ENCODE measurements at places on chromosomes 2 and 18.

- no peak for DNase-seq
These were observed 306.5 kb downstream of the PIEZO2 start for GRCh38 chr18:10842861-10843260.

DNA sequence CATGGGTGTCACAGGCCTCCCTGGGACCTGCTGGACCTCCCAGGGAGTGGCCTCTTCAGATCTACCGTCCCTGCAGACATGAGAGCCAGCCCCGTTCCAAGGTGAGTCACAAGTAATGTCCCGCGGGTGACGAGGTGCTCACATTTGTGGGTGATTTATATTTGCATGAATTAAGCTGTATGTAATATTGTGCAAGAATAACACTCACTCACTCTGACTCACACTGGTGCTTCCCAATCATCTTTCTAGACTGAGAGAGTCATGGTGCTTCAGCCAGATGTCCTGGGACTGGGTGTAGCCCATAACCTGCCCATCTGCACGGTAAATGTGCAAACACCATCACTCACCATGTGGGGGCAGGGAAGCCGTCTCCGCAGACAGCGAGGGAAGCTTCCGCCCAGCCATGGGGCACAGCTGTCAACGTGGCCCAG is 347.5 kb upstream of the SALL3 start:
- no peak for DNase-seq

DNA sequence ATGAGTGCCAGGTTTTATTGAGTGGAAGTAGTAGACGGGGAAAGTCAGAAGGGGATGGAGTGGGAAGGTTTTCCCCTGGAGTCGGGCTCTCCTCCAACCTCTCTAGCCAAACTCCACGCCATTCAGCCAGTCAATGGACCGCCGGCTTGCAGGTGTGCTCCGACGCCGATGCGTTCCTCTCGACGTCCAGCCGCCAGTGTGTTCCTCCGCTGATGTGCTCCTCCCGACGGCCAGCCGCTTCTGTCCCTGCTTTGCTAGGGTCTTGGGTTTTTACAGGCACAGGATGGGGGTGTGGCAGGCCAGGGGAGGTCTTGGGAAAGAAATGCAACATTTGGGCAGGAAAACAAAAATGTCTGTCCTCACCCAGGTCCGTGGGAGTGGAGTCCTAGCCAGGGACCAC is 94.3 kb upstream of the TEX51 start:
- no peak for DNase-seq

DNA sequence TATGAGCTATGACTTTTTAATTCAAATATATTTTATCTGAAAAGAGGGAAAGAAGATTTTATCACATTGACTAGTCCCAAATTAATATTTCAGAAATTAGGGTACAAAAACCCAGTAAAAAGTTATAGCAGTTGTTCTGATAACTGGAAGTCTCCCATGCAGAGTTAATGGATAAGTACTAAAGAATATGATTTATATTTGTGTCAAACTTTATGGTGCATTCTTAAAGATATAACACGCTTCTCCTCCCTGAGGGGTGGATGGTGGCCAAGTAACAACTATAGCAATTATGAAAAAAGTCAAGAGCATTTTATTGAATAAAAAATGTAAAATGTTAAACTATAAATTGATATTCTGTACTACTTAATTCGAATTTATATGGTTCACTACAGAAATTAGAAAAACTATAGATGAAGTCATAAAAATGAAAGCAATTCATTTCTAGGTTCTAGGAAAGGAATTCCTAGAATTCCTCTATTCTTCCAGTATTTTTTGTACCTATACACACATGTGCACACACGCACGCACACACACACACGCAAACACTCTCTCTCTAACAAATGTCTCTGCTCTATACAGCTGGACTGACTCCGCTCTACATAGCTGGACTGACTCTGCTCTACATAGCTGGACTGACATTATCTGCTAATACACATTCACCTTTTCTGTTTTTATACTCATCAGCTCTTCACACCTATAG is 111.3 kb downstream of the PRELID3A start:
- no peak for DNase-seq

DNA sequence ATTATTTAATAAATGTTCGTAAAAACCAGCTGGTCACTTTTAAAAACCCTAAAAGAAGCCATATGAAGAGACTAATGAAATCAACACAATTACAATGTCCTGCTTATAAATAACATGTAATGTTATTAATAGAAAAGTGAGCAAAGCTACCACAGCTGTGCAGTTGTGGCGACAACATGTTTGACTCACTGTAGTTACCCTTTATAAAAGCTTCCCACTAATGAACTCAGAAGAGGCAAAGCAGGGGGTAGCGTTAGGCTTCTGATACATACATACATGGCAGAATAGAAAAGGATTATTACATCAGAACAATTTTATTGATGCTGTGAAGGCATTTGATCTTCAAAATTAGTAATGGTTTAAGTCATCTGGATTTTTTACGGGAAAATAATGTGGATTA is 219.7 kb downstream of the SLC4A10 start:
- no peak for DNase-seq

DNA sequence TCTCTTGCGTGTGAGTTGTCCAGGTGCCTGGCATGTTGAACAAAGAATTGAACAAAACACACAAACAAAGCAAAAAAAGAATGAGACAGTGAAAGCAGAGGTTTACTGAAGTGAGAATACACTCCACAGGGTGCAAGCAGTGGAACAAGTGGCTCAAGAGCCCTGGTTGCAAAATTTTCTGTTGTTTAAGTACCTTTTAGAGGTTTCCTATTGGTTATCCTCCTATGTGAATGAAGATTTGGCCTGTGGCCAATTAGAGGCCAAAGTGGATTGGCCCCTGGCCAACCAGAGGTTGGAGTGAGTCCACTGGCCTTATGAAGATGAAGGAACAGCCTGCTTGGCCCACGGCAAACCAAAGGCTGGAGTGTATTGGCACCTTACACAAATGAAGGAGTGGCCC is 1188.5 kb upstream of the NRXN1 start:
- peak; percentile 39 for DNase-seq

DNA sequence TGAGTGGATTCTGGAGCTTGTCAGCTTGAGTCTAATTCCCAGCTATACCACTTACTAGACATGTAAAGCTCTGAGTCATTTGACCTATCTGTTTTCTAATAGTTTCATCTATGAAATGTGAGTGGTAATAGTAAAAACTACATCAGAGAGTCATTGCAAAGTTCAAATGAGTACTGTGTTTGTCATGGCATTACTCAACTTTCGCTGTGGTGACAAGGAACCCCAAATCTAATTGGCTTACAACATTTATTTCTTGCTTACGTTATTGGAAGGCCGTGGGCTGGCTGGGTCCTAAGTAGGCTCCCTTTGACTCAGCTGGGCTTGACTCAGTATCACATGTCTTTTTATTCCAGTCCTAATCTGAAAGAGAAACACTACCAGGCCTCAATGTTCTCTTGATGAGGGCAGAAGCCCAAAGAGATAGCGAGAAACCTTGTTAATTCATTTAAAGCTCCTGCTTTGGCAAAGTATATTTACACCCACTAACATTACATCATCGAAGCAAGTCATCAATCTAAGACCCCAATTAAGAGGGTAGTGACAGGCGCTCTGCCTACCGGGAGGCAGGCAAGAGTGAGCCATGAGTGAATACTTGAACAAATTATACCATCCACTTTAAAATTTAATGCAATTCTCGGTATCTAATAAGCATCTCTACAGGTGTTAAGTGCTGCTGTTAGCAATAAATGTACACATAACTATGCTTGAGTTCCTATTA is 431.8 kb upstream of the SPHKAP start:
- DNase-seq, result no peak

GRCh38 chr2:219527076-219527394 is 12.8 kb downstream of the ASIC4 start:
- no peak for DNase-seq

DNA sequence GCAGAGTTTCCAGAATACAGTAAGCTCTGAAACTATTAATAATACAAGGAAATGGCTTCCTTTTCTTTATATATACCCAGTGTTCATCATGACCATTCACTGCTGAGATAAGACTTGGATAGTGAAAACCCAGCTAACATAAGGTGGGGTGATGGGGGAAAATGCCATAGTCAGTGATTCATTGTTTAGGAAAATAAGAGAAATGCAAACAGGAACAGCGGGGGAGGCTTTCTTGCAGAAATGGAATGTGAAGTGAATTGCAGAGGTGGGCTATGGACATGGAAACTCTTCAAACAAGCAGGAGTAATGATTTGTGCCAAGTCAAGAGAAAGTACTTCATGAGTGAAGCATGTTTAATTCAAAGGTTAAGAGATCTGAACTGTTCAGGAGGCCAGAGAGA is 519.4 kb downstream of the TDRD15 start:
- no peak for DNase-seq

GRCh38 chr2:197174539-197175094 is 136.0 kb downstream of the ANKRD44 start:
- no peak for DNase-seq

- DNase-seq, result no peak
These were observed 517.2 kb upstream of the ACVR2A start for GRCh38 chr2:147327613-147328012.

DNA sequence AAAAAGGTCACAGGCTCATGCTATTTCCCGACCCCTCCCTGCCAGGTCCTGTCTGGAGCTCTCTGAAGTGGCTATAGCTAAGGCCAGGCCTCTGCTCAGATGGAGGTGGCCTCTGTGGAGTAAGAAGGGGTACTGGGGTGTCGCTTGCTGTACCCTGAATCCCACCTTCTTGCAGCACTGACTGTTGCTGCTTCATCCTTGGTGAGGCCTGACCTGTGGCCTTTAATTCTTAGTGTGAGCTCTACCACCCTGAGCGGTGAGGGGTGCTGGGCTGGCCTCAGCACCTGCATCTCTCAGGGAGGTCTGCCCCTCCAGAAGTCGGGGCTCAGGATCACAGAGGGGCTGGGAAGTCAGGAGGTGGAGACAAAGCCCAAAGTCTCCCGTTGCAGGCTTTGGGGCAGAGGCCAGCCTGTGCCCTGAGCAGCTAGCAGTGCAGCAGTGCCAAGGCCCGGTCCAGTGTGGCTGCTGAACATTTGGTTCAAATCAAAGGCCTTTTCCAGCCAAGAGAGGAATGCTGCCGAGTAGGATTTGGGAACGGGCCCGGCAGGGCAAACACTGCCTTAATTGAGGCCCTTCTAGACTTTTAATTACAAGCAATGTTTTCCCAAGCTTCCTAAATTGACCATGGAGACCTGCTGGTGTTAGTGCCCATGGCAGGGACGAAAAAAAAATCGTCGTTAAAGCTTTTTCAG is 133.5 kb upstream of the HAAO start:
- peak; percentile 37 for DNase-seq

DNA sequence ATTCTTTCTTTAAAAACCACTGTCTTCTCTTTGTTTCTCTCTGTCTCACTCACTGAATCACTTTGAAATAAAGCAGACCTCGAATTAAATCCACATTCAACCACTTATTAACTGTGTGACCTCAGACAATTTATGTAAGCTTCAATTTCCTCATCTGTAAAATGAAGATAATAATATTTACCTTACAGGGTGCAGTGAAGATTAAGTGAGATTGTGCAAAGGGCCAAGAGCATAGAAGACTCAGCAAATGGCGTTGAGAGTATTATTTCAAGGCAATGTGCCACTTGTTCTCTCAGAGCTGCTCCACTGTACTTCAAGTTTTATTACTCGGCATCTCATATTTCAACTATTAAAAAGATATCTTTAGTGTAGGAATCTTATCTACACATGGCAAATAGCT is 454.2 kb upstream of the HNRNPA3 start:
- DNase-seq, result no peak

DNA sequence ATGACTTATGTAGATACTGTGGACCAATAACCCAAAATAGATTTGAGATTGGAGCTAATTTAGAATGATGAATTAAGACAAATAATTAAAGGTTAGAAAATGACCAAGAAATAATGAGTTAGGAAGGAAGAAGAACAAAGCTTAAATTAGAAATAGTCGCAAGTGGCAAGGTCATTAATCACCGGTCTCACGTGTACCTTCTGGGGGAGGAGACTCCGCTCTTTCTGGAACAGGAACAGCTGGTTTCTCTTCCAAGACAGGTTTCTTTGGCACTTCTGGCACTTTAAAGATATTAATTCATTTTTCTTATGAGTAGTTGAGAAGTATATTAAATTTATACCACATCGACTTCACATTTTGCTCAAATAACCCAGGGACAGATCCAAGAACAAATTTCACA is 156.7 kb downstream of the TTN start:
- DNase-seq, result no peak

DNA sequence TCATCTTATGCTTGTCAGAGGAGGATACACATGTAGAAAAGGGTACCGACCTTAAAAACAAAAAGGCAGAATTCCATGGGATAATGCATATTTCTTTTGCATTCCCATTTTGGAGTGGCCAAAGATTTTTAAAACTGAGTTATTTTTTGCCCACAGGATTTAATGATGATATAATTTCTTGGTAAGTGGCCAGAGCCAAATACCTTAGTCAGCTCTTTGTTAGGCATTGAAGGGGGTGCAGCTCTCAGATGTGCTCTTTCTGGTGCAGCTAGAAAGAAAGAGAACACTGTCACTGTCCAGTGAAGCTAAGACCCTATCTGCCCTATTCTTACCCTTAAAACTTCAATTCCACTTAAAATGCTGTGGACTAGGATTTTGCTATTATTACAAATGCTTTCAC is 10.8 kb downstream of the COQ10B start:
- no peak for DNase-seq

DNA sequence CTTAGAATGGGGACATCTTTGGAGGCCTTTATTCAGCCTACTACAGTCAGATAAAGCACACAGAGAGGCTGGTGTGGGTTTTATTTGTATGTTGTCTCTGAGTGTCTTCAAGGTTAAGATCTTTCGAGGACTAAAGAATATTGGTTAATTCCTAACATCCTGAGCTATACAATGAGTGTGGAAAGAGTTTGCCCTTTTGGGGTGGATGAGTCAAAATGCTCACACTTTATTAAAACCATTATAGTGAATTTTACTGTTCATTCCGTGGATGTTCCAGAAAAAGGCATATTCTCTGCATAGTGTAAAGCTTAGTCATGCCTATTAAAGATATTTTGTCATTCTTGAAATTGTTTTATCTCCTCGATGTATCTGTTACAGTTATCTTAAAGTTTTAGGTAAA is 29.1 kb upstream of the SLC38A11 start:
- no peak for DNase-seq

DNA sequence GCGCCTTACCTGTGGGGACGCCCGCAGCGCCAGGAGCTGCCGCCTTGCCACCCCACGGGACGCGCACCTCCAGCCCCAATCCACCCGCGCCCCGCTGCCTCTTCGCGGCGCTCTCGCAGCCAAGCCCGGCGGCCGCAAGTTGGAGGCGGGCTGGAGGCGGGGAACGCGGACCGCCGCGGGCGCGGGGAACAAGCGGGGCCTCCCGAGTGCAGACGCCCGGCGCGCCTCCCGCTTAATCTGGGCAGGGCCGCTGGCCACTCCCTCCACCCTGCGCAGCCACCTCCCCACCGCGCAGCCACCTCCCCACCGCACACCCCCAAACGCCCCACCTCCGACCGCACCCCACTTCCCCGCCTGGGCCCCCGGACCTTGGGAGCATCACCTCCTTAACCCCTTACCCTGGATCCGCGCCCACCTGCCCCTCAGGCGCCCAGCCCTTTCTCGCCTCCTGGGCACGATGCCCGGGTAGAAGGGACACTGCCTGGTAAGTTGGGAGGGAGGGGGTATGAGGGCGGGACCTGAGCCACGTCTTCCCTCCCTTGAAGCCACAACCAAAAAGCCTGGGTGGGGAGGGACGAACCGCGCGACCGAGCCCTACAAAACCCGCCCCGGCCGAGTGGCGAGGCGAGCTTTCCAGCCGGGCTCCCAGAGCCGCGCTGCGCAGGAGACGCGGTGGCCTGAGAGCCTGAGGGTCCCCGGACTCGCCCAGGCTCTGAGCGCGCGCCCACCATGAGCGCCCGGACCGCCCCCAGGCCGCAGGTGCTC is at the start of the genes COL4A3 and COL4A4:
TSS of gene COL4A3 (plus strand) at position 627 of the 765 bp plus-strand sequence. CDS start at position 730, 103 bp downstream.
TSS of gene COL4A4 (minus strand) at position 208 of the 765 bp plus-strand sequence. CDS start 16,722 bp downstream, outside the sequence.
- no peak for DNase-seq

- no peak for DNase-seq
These were observed 80.8 kb upstream of the COL5A2 start for GRCh38 chr2:189260361-189260814.
